ENCODE measurements at places on chromosomes 13 and 19. TPM values are rescaled to one million over a fixed set of nuclear protein-coding genes. Genes with fewer than 3 reads are reported as not detected.

DNA sequence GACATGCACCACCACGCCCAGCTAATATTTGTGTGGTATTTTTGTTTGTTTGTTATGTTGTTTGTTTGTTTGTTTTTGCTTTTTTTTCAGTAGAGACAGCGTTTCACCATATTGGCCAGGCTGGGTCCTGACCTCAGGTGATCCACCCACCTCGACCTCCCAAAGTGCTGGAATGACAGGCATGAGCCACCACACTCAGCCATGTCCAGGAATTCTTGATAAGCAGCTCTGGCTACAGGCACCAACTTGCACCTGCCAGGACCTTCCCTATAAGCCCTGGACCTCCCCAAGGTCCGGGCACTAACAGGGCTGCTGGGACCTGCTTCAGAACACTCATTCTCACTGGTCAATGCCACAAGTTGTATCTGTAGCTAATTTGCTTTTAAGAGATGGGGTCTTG is 48.7 kb downstream of the TINCR start:
- DNase-seq = no peak

- DNase-seq = peak; percentile 31
Observed at GRCh38 chr13:43874504-43875092, 4.9 kb downstream of the CCDC122 start.

DNA sequence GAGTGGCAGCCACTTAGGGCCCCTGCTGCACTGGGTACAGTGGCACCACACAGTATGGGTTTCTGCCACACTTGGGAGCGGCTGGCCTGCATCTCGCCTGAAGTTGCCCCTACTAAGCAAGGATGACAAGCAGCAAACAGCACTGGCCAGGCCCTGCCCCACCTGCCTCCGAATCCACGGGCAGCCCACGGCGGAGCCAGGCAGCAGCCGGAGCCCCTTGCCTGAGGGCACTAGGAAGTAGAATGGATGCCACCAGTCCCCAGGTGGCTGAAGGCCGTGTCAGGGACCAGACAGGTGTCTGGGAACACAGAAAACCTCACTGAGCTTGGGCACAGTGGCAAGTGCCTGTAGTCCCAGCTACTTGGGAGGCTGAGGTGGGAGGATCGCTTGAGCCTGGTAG is 19.4 kb downstream of the MLLT1 start:
- DNase-seq = no peak

DNA sequence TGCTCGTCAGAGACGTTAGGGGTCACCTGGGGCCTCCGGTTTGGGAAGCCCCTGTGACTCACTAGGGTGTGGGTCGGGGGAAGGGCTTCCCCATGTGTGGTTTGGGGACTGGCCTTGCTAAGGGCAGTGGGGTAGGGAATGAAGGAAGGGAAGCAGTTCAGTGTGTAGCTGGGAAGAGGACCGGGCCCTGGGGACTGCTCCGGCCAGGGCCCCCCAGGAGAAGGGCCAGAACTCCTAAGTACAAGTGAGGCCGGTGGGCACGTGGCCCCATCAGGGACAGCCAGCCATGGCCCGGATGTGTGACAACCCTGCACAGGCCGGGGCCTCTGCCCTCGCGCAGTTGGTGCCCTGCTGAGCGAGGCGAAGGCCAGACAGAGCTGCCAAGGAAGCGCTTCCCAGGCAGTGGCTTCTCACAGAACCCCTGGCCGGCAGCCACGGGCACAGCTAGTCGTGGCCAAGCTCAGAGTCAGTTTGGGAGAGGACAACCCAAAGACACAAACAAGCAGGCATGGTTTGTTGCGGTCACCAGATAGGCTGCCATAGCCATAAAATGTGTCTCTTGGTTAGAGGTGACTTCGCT is 25.7 kb downstream of the TEX29 start:
- DNase-seq = no peak

- no peak for DNase-seq
Observed at GRCh38 chr13:78404846-78405360, 198.4 kb downstream of the POU4F1 start.

DNA sequence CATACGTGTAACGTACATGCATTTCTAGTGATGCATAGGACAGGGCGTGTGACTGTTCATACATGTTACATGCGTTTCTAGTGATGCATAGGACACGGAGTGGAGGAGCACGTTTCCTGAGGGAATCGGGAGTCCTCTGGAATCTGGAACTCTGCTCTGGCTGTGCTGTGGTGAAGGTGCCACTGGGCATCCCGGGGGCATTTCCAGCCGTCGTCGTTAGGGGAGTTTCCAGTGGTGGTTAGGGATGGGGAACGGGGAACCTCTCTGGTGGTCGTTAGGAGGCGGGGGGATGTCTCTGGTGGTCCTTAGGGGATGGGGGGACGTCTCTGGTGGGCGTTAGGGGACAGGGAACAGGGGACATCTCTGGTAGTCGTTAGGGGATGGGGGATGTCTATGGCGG is 209.6 kb upstream of the SOX1 start:
- no peak for DNase-seq

GRCh38 chr19:7759156-7759555 is 3.9 kb upstream of the CLEC4M start:
- DNase-seq = no peak

DNA sequence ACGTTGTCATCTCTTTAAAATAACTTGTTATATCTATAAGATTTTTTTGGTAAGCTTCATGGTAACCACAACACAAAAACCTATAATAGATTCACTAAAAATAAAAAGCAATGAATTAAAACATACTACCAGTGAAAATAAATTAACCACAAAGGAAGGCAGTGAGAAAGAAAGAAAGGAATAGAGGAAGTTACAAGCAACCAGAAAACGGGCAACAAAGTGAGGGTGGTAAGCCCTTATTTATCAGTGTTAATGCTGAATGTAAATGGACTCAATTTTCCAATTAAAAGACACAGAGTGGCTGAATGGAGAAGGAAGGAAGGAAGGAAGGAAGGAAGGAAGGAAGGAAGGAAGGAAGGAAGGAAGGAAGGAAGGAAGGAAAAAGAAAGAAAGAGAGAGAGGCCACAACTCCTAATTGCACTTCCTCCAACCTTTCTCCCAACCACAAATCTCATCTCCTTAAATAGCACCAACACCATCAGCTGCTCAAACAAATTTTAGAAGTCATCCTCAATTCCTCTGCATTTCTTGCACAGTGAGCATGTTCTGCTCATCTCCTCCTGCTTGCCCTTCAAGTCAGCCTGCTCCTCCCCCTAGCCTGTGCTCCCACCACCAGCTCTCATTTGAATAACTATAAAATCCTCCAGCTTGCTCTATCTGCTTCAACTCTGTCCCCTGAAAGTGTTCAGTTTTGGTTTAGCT is 48.6 kb downstream of the CCNA1 start:
- no peak for DNase-seq

DNA sequence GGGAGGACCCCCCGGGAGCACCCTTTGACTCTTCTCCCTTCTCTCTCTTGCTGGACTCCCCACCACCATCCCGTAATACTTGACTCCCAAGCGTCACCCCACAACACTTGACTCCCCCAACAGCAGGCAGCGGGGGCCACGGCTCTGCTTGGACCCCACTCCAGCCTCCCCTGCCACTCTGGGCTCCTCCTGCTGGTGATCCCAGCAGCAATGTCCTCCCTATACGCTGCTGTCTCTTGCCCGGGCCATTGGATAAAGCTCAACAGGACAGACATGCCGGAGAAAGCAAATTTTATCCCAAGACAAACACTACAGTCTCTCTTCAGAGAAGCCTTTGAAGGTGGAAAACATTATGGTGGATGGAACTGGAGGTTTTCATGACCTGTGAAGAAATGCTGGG is 20.4 kb upstream of the AMER2 start:
- DNase-seq = no peak

DNA sequence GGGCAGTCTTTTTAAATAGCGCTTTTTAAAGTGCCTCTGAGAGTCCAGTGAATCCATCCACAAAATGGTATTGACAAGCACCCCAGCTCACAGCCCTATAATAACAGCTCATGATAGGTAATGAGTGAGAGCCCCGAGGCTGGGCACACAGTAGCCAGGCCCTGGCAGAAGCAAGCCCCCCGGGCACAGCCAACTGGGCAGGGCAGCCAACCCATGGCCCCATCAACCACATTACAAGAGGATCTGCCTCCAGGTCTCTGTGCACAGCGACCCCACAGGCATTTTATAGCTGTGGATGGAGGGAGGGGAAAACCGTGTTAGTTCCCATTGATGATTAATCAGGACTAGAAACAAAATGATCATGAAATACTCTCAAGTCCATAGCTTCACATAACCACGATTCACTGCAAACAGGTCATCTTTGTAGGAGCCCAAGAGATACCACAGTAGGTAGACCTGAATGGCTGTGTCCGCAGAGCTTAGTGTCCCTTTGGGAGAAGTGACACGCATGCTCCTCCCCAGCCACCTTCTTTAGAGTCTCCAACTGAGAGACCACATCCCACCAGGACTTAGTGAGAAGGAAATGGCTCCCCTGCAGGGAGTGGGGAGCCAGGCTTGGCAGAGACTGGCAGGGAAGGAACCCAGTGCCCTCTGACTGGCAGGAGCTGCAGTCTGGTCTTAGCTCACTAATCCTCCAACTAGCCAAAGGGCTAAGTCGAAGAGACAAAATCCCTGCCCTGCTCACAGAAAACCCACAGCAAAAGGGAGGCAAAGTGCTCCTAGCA is 4.3 kb upstream of the VSTM2B start:
- no peak for DNase-seq

DNA sequence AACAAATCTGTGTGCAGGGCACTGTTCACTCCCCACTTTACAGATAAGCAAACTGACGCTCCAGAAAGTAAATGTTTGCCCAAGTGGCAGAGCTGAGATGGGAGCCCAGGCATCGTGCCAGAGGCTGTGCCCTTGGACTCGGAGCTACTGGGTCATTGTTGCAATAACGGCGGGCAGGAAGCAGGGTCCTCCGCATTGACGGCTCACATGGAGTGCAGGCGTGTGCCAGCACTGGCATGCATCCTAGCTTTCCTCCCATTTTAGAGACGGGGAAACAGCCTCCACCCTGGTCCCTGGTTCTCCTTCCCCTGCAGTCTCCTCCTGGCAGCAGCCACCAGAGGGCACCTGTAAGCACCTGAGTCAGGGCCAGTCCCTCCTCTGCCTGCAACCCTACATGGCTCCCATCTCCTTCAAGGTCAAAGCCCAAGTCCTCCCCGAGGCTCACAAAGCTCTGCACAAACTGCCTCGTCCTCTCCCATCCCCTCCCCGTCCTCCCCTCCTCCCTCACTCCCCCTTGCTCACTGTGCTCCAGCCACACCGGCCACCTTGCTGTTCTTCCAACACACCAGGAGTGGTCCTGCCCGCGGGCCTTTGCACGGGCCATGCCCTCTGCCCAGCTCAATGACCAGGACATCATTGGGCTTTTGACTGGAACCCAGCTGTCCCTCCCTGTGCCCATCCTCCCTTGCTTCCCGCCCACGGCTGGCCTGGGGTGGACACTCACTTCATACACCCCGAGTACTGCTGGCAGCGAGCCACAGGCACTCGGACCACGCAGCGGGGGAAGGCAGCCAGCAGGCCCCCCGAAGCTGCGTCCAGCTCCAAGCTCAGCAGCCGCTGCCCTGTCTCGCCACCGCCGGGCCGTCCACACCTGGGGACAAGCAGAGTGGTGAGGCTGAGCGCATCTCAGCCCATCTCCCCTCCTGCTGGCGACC is 7.7 kb upstream of the LRG1 start:
- DNase-seq = no peak

DNA sequence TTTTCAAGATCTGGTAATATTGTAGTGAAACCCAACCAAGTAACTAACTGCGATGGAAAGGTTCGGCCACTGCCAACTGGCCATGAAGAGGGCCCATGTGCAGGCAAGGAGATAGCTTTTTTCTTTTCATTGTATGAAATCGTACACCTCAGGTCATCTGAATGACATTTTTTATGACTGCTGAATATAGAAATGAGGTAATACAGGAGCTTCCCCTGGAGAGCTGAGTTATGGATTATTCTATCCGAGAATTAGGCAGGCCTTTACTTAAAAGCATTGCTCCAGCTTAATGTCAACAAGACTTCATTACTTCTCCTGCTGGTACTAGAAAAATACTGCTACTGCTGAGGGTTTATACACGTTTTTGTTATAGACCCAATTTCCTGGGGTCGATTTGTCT is 1215.6 kb downstream of the EFNB2 start:
- no peak for DNase-seq

GRCh38 chr13:97809576-97809975 is 143.9 kb upstream of the IPO5 start:
- DNase-seq = no peak

DNA sequence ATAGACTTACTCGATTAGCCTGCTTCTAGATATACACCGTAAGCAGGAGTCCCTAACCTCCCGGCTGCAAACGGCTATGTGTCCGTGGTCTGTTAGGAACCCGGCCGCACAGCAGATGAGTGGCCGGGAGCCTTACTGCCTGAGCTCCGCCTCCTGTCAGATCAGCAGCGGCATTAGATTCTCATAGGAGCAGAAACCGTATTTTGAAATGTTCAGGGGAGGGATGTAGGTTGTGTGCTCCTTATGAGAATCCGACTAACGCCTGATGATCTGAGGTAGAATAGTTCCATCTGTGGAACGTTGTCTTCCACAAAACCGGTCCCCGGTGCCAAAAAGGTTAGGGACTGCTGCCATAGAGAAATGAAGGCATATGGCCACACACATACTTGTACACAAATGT is 1491.9 kb downstream of the SLITRK5 start:
- no peak for DNase-seq

DNA sequence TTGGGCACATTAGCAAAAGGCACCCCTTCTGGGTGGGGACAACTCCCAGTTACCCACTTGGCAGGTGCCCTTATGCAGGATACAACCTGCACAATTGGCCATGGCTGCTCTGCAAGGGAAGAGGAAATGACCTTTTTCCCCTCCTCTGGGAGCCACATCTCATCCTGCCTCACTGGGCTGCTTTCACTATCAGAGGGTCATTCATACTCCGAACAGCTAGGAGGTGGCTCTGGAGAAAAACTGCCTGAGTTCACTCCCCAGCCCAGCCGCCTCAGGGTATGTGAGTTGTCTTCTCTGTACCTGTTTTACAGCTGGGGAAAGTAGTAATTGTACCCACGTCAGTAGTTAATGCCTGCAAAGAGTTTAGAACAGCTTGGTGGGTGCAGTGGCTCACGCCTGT is 7.1 kb upstream of the ACTN4 start:
- DNase-seq = no peak

GRCh38 chr13:95341441-95341840 is 40.2 kb upstream of the ABCC4 start:
- DNase-seq = no peak

GRCh38 chr13:28710161-28710560 is 8.6 kb downstream of the SLC46A3 start:
- DNase-seq = no peak

ZNF135 gene
- 9.8 TPM for total RNA-seq

ZNF701 gene
- 24.7 TPM for total RNA-seq

GPC5 gene
- 1.1 TPM for total RNA-seq

BRME1 gene
- total RNA-seq = 3.7 TPM

CYP4F2 gene
- total RNA-seq = not detected

ICAM3 gene
- total RNA-seq = 9.6 TPM
